ENCODE measurements at places on chromosomes 11 and 22.

DNA sequence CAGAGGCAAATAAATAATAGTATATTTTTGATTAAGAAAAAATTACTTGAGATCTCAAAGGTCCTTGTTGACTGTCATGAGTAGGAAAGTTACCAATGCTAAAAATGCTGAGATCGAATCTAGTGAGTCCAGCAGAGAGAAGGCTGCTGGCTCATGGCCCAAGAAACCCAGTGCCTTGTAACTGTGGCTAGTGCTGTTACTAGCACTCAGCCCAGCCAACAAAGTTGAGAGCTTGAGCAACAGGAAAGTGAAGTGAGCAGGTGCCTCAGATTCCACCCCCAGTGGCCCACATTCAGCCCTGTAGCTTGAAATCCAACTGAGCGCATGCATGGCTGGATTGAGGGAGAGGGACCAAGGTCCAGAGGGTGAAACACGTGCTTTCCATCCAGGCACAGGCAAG lies 398.2 kb downstream of the SHANK2 start:
- no peak for DNase-seq

DNA sequence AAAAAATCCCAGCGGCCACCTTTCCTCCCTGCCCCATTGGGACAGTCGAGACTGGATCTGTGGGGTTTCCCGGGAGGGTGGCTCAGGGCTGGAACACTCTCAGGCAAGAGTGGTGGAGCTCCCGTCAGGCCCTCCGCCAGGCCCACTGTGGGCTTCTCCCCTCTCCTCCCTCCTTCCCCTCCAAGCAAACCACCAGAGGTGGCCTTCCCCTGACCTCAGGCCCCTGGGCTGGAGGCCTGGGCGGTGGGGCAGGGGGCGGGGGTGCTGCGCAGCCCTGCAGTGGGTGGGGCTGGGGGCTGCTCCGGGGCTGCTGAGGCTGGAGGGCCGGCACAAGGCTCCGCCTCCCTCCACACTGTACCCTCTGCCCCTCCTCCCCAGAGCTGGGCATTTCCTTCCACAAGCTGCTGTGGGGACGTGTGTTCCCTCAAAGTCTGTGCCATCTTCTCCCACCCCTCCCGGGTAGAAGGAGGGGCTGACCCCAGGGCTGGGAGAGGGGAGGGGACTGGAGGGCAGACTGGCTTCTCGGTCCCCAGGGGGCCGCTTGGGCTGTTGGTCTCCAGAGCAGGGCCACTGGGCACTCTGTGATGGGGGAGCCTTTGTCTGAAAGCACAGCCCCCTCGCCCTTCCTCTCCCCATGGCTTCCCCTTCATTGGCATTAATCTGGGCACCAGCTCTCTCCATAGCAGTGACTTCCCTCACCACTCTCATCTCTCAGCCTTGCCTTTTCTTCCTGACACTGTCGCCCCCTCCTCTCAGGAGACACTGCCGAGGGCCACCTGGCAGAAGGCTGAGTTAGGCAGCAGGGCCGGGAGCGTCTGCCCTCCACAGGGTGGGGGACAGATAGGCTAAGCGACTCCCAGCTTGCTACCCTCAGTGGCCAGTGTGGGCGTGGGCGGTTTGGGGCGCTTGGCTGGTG lies 7.1 kb downstream of the RCOR2 start:
- no peak for DNase-seq

DNA sequence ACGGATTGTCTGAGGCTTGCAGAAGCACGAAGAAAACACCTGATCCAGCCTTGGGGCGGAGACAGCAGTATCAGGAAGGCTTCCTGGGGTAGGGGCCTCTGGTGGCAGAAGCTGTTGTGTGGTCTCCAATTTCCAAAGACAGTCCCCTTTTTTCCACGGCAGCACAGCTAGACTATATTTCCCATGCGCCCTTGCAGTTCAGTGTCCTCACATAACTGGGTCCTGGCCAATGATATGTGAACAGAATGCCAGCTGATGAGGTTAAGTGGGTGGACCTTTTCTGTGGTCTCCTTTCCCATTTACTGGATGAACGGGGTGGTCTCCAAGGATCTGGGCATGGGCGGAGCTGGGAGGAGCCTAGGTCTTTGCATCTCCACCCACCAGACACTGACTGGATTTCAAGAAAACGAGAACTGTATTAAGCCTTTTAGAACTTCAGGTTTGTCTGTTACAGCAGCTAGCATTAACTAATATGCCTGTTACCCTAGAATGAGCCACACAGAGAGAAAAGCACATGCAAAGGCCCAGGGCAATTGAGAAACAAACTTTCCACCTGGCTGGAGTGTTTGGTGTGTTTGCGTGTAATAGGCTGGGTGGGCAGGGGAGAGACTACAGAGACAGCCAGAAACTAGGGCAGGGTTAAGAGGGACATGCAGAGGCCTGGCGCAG lies 6.2 kb downstream of the GAL3ST1 start:
- no peak for DNase-seq

DNA sequence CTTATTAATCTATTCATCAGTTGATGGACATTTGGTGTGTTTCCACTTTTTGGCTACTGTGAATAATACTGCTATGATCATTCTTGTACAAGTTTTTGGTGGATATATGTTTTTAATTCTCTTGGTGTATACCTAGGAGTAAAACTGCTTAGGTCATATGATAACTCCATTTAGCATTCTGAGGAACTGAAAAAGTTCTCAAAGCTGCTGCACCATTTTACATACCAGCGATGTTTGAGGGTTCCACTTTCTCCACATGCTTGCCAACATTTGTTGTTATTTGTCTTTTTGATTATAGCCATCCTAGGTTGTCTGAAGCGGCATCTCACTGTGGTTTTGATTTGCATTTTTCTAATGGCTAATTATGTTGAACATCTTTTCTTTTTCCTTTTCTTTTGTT lies 4.1 kb upstream of the ACER3 start:
- DNase-seq: no peak

DNA sequence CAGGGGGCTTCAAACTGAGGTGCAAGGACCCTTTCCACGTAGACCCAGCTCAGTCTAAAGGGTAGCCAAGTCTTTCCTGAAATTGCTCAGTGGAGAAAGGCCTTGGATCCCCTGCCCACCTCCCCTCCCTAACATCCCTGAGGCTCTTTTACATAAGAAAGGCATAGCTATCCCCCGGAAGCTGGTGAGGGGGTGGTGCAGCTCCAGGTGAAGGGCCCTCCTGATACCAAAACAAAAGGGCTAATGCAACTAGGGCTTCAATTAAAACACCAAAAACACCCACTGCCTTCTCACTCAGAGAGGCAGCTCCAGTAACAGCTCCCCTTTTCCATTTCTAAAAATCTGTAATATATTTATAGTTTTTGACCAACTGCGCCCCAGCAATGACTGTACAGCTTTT lies 5.8 kb downstream of the SHANK2 start:
- no peak for DNase-seq

DNA sequence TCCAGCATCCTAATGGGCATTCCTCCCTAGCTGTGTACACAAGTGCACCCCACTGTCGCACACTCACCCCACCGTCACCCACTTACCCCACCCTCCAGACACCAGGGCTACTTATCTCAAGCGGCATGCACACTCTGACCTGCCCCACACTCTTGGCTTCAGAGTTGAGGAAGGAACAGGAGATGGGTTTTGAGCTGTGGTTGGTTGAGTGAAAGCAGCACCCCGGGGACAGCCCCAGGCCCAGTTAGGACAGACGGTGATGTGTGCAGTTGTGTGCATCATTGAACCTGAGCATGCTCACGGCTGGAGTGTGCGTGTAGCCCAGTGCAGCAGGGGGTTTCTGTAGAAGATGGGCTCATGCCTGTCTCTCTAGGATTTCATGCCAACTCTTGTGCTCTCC lies 32.5 kb downstream of the AHNAK start:
- DNase-seq: no peak

DNA sequence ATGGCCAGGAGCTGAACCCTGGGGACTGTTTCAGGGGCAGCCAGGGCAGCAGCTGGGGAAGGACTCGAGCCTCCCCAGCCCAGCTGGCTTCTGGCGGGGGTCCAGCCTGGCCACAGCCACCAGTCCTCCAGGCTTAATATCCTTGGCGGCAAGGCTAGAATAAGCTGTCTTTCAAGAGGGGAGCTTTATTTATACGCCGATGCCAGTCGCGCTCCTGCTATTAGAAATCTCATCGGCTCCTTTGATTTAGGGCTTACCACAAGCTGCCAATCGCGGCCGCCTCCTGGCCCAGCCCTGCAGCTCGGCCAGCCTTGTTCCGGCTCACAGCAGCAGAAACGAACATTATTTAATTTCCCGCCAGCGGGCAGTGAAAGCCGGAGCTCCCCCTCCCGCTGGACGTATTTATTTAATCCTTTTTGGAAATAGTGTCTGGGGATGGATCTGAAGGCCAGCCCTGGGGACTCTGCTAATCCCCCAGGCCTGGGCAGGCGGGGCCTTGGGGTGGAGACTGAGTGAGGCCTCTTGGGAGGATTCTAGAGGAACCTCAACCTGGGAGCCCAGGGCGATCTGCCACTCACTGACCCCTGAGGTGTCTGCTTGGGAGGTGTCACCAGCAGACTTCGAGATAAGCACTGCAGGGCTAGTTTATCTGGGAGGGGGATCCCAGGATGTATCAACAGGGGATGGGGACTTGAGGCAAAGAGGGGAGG lies 363.1 kb downstream of the MN1 start:
- DNase-seq: peak; percentile 43

DNA sequence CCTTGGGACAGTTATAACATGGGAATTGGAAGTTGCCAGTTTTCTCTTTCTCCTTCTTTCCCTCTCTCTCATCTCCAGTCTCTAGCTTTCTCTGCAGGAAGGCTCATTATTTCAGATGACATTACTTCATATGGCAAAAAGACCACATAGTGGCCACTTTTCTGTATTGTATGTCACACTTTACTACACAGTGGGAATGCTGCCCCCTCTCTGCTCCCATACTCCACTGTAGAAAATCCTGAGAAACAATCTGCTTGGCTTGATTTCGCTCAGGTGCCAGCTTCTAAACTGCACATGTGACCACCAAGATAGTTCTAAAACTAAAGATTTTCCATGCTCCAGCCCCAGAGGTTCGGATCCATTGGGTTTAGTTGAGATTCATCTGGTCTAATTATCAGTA lies 860.7 kb upstream of the CCDC90B start:
- DNase-seq: no peak

DNA sequence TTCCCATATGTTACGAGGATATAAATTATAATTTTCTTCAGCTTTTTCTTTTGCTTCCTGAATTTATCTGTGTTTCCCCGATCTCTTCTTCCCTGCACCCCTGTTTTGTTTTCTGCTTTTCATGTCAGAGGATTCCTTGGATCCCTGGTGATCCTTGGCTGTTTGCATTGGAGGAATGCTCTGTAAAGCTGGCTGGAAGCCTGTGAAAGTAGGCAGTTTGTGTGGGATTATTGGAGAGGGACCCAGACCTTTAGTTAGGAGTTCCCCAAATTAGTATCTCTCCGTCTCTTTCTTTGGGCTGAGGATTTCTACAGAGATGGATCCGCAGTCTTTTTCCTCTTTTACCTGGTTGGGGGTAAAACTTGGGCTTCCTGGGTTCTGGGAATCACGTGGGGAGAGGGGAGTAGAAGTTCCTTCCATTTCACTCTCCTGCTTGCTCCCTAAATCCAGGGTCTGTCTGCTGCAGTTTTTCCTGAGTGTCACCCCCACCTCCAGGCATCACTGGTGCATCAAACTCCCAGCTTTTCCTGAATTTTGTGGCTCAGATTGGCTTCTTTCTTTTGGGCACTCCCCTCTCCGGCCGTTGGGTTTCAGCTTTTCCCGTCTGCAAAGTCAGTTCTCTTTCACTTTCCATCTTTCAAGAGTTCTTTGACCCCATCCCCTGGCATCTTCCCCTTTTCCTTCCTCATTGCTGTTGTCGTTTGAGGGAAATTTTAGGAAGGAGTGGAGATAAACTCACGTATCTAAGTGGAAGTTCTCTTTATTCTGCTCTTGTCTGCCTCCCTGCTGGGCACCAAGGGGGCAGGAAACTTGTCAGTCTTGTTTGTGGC lies 79.1 kb upstream of the ALX4 start:
- no peak for DNase-seq

- DNase-seq: no peak
Observed at GRCh38 chr11:92249156-92249753, 24.6 kb downstream of the FAT3 start.

- no peak for DNase-seq
Observed at GRCh38 chr22:19824926-19825339, 29.7 kb downstream of the GNB1L start.

GRCh38 chr22:23090457-23090835 lies 20.1 kb downstream of the GNAZ start:
- DNase-seq: no peak

DNA sequence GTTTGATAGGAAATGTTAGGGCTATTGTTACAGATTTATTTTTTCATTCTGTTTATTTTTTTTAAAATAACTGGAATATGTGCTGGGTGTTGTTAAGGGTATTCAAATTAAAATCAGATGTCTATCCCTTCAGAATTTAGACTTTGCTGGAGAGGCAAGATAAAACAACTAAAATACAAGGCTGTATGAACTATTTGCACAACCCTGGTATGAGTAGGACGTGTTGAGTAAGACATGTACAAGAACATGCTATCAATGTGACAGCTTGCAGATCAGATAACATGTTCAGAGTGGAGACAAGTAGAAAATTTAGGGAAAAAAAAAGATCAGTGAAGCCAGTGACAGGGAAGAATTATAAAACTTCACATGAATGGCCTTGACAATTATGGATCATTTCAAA lies 853.5 kb downstream of the METTL15 start:
- DNase-seq: no peak

- DNase-seq: no peak
Observed at GRCh38 chr11:111000400-111001080, 245.0 kb upstream of the POU2AF2 start.

DNA sequence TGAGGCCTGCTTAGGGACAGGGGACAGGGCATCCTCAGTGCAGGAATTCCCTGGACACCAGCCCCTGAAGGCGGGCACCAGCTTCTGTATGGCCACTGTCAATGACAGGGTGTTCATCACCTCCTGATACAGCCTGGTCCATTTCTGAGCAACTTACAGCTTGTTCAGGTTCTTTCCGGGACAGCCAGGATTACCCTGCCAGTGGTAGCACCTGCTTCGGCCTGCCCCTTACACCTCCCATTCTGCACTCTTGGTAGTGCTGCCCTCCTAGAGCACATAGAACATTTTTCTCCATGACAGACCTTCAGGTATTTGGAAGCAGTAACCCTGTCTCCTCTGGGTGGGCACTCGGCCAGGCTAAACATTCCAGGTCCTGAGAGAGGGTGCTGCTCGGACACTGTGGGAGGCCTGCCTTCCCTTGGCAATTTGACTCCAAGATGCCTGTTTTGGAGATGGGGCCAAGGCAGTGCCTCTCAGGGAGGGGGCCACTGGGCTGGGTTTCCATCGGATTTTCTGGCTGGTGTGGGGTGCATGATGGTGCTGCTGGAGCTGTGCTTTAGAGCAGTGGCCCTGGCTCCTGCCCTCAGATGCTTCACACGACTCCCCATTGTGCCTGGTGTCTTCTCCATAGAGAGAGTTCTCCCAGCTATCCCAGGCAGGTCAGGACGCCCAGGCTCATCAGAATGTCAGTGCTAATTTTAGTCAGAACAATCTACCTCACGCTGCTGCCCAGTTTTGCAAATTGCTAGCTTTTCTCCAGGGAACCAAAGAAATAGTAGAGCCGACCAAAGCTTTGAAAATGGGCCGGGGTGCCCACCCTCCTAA lies 1.2 kb downstream of the GAL3ST3 start:
- no peak for DNase-seq

- DNase-seq: peak; percentile 99
Observed at GRCh38 chr11:129853518-129854231, 38.0 kb downstream of the TMEM45B start.
